ENCODE measurements at places on chromosomes 12 and 14.

GRCh38 chr14:51996148-51996746, 6.9 kb downstream of the RTRAF start:
- DNase-seq, result no peak

GRCh38 chr14:22671622-22672021, 27.5 kb upstream of the OR6J1 start:
- DNase-seq, result no peak

GRCh38 chr12:103422746-103423515, 72.8 kb downstream of the C12orf42 start:
- peak; percentile 96 for DNase-seq

DNA sequence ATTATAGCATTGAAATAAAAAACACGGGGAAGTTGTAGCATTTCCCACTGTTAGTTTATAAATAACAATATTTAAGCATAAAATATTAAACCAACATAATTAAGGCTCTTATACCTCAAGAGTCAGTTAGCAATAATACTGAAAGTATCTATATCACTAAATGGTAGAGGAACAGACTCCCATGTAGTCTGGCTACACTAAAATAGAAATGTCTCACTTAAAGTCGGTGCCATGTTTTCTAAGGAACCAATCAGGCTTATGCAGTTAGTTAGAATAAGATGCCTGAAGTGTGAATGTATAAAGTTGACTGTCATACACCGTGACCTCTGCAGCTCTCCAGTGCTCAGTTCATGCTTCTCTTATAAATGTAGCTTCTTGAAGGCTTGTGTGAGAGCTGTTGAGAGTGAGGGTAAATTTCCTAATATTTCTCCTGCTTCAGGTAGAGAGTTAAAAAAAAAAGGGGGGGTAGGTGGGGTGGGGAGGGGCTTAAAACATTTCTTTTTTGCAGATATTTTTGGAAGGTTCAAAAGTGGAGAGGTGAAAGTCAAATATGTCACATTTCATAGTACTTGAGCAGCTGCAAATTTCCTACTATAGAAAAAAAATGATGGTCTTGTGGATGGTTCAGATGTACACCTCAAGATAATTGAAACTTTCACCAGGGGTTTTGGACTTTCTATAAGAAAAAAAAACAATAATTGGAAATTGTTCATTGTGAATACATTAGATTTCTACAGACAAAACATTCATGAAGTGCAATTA, 64.5 kb downstream of the PTCSC3 start:
- no peak for DNase-seq

- DNase-seq, result no peak
Measured at GRCh38 chr12:2752676-2753371, 41.9 kb upstream of the FKBP4 start.

Measured in NCI-H146 (cell line).